ENCODE measurements at places on chromosomes 4 and X.

DNA sequence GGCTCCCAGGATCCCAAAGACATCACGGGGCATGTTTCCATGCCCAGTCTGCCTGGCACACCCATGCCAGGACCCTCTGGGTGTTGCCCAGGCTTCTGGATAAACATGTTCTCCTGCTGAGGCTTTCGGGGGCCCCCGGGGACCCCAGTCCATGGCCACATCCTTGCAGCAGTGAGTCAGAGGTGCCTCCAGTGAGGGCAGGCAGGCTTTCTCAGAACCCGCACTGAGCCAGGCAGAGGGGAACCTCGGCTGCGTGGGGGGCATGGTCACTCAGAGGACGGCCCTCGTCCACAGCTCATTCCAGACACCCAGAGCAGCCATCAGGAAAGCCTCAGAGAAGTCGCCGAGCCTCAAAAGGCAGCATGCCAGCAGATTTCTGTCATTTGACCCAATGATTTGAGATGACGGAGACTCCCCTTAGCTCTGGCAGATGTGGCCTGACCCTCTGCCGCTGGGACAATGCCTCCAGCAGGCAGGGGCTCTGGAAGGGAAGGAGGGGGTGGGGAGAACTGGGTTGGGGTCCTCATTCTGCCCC, 54.8 kb downstream of the PPP2R2C start:
- DNase-seq = no peak

DNA sequence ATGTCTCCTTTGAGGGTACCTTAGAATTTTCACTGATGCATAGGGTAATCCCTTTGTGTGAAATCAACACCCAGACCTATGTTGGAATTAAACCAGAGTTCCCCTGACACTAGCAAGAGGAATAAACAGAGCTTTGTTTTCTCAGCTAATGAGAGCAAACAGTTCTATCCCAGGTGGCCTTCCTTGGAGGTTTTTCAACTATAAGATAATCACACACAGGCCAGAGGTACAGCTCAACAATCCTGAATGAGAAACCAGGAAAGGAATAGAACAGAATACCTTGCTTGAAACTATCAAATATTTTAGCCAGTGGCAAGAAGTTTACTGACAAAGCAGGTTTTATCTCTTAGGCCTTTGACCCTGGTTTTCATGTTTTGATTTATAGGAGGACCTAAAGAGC, 100.2 kb downstream of the OTC start:
- no peak for DNase-seq

DNA sequence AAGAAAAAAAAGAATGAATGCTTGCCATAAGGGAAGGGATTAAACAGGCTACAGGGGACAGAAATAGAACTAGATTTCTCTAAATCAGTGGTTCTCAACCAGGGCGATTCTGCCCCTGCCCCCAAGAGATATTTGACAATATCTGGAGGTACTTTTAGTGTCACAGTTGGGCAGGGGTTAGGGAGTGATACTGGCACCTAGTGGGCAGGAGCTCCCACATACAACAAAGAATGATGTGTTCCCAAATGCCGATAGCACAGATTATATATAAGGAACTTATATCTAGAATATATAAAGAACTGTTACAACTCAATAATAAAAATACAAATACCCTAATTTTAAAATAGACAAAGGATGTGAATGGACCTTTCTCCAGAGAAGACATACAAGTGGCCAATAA, 14.7 kb downstream of the S100G start:
- no peak for DNase-seq

- DNase-seq = no peak
Measured at GRCh38 chrX:104104676-104105075, 7.6 kb upstream of the ZCCHC18 start.

DNA sequence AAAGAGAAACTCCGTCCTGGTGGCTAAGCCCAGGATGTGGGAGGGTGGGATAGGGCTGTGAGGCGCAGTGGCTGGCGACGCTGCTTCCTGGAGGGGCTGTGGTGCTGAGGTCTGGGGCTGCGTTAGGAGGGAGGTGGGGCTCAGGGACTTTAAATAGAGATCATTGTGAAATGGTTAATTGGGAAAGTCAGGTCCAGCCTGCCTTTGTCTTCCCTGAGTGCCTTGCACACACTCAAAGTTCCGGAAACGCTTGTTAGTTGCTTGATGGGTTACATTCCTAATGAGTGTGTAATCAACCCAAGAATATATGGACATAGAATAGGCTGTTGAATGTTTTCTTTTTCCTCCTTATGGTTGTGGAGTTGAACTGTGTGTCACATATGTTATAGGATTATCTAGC, 55.7 kb upstream of the CLDN34 start:
- no peak for DNase-seq

DNA sequence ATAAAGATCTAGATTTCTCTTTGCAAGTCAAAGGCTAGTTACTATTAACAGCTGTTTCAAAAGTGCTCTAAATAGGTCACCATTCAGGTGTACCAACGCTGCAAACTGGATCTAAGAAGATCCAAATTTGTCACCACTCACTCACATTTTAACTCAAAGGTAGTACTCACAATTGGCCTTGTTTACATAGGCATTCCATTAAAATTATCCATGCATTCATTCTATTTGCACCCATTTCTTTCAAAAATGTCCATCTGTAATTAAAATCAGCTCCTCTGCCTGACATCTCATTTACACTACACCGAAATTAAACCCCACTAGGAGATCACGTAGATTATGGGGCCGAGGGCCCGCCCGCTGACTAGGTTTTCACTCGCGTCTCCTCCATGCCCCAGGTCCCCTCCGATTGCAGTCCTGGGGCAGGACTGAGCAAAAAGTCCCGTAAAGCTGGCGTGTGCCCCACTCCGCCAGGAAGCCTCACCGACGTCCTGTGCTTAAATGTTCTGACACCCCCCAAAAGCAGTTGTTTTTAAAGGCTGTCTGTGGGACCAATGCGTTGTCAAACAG, 1.3 kb upstream of the ING2 start:
- no peak for DNase-seq

- no peak for DNase-seq
Measured at GRCh38 chr4:48295116-48295515, 25.5 kb upstream of the TEC start.

DNA sequence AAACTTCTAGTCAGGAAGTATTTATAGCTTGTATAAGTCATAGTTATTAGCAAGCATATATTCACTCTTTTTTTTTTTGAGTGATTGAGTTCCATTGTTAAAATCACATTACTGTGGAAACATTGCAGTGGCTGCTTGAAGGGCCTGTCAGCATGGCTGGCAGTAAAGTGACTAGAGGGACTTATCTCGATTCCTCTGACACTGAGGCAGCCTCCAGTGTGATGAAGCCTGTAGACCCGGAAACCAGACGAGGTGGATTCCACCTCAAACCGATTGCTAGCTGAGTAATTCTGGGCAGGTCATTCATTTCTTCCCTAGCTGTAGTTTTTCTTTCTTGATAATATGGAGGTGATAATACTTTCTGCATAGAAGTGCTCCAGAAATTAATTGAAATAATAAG, 4.7 kb downstream of the FAM149A start:
- DNase-seq = no peak

DNA sequence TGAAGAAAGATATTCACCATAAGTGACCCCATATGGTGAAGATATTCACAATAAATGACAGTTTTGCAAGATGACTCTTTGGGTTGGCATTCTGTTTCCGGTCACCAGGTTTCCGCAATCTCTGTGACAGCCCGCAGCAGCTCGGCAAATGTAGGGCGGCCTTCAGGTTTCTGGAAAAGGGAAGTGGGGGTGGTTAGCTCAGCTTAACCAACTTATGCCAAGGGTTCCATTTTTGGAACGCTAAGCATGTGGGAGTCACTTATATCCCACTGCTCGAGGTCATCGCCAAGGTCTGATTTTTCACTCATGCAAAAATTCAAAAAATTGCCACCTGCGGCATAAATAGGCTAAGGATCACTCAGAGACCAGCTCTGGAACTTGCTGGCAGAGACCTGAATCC, 51.0 kb downstream of the NIPAL1 start:
- no peak for DNase-seq

DNA sequence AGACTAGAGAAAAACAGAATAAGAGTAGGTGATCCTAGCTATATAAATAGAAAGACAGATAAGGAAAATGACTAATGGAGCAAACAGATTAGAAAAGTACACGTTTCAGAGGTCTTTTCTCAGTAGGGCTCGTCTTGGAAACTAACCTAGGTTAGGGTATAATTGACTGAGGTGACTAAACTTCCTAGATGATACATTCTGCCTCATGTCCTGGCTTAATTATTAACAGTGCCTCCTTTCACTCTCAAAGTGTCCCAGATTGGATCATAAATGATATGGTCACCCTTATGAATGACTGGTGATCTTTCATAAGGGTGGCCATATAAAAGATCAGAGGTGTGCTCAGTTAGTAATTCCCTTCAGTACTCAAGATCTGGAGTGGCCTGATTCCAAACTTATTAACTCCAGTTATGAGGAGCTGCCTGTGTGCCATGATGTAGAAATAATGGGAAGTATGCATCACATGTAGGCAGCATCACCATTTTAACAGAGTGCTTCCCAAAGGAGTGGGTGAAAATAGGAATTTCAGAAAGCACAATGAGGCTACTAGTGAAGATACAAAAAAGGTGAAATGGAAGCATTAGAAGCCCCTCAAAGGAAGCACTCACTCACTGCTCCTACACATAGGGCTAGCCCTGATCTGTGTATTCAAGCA, 14.7 kb upstream of the GRIA3 start:
- no peak for DNase-seq
